Tibial artery (tissue), 4 donors: ENCODE measurements at places on chromosomes 4 and X.

DNA sequence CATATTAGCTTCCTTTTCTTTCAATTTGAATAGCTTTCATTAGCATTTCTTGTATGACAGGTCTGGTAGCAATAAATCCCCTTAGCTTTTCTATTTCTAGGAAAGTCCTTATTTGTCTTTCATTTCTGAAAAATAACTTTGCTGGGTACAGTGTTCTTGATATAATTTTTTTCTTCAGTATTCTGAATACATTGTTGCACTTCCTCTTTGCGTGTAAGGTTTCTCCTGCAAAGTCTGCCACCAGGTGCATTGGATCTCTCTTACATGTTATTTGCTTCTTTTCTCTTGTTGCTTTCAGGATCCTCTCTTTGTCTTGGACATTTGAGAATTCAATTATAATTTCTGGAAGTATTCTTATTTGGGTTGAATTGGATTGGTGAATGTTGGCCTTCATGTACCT lies 663.7 kb downstream of the GRXCR1 start:
- DNase-seq: no peak

- DNase-seq: peak; percentile 62
These were observed 174.5 kb downstream of the SMIM20 start for GRCh38 chr4:26088433-26088928.

- DNase-seq: no peak
These were observed 33.4 kb downstream of the AFAP1 start for GRCh38 chr4:7906171-7906701.

- no peak for DNase-seq
These were observed 432.5 kb upstream of the FGF16 start for GRCh38 chrX:77014377-77015372.

- peak; percentile 31 for DNase-seq
These were observed 207.7 kb downstream of the STIM2 start for GRCh38 chr4:27068151-27068867.

GRCh38 chrX:21821875-21822274 lies 17.5 kb upstream of the MBTPS2 start:
- no peak for DNase-seq

- DNase-seq: no peak
These were observed 5.4 kb downstream of the ALPK1 start for GRCh38 chr4:112302320-112303274.

DNA sequence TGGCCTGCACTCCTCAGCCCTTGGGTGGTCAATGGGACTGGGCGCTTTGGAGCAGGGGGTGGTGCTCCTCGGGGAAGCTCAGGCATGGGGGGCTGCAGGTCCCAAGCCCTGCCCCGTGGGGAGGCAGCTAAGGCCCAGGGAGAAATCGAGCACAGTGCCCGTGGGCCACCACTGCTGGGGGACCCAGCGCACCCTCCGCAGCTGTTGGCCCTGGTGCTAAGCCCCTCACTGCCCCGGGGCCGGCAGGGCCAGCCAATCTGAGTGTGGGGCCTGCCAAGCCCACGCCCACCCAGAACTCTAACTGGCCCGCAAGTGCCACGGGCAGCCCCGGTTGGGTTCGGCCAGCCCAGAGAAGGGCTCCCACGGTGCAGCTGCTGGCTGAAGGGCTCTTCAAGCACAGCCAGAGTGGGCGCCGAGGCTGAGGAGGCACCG lies 30.9 kb upstream of the IL15 start:
- DNase-seq: no peak

DNA sequence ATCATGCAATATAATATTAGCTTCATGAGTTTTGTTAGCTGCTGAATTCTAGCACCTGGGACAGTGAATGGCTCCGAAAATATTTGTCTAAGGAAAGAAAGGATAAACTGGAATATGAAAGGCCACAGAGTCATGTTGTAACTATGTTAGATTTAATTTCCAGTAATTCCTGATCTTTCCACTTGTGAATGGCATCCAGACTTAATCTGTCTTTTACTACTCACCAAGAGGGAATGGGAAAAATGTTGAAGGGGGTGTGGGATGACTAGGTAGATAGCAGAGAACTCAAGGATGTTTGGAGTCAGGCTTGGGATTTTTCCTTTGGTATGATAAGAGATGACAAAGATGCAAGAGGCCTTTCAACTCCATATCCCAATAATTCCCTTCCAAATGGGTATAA lies 9.4 kb downstream of the ADH6 start:
- no peak for DNase-seq

GRCh38 chrX:21295246-21295820 lies 78.9 kb upstream of the CNKSR2 start:
- DNase-seq: no peak
